ENCODE measurements at places on chromosomes 12 and 14.

DNA sequence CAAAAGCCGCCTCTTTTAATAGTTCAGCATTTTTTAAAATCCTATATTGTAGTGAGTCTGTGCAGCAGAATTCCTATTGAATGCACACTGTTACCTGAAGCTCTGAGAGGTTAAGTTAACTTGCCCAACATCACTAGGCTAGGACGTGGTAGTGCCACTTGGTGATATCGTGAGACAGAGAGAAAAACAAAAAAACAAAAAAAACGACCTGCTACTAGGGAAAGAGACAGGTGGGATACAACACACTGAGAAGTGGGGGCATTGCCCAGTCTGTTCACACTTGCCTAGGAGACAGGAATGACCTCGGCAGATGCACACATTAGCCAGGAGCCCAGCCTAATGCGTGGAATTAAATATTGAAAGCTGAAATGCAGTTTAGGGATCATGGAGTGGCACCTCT is 129.7 kb upstream of the CCND2 start:
- no peak for DNase-seq

DNA sequence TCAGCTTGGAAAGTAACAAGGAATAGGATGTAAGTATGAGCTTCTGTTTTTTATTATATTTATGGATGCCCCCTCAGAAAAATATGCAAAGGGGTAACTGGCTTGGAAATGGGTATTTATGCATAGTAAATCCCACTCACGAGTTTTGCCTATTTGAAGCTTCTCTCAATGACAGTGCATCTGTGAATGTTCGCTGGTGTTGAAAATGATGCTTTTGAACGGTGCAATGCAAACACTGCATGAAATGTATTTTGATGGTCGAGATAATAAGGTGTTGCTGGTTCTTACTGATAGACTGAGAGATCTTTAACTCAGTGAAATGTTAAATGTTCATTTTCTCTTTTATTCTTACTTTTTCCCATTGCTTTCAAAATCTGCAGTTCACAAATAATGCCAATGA is 36.0 kb upstream of the PSEN1 start:
- DNase-seq: no peak

DNA sequence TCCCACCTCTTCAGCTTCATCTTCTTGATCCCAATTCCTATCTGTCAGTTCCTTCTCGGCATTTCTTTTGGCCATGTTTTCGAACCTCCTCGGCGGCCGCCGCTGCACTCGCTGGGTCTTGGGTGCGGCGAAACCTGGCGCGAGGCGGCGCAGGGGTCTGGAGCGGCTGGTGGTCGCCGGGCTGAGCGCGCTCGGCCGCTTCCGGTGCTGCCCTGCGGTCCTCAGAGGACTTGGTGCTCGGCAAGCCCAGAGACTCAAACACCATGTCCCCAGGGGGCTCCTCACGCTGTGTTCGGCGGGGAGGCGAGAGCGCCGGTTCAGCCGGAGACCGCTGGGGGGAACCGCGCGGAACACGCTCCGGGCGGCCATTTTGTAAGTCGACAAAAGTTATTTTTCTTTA is 51.8 kb downstream of the PPP1R36 start:
- DNase-seq: no peak

DNA sequence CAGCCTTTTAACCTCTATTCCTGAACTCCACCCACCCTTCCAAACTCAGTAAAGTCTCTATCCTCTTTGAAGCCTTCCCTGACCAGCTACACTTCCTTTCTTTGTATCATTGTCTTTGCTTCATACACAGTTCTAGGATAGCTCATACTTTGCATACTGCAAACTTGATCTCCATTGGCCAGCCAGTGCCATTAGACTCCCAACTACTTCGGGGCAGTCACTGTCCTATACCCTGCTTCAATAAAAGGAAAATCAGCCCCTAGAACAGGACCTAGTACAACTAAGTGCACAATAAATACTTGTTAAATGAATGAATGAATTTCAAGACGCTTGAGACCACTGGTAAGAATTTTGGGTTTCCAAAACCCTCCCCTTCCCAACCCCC is 521 bp upstream of the PIP4K2C start:
- DNase-seq: no peak

- DNase-seq: no peak
Measured at GRCh38 chr14:88321692-88322503, 1.2 kb downstream of the KCNK10 start.

- no peak for DNase-seq
Measured at GRCh38 chr14:103177376-103177775, 54.1 kb downstream of the TNFAIP2 start.

- no peak for DNase-seq
Measured at GRCh38 chr14:101887219-101887618, 77.2 kb upstream of the DYNC1H1 start.

GRCh38 chr12:131112021-131112420 is 158.3 kb downstream of the ADGRD1 start:
- DNase-seq: no peak

GRCh38 chr12:114444422-114445279 is 38.7 kb upstream of the TBX5 start:
- DNase-seq: no peak

- no peak for DNase-seq
Measured at GRCh38 chr12:109811624-109811995, 21.6 kb downstream of the TRPV4 start.

DNA sequence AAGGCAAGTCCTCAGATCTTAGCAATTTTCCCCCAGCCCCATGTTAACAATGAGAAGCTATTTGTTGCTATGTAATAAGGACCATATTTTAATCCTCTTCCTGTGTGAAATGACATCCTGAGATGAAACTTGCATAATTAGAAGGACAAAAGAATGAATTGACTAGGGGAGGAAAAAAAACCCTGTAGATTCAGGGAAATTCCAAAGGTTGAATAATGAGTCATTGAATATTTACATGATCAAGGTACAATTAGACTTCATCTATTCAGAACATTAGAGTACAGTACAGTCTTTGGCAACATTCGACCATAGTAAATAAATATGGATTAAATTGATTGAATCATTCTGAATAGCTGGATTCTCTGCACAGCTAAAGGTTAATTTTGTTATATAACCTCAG is 9.4 kb downstream of the MYBPC1 start:
- DNase-seq: peak; percentile 24

- DNase-seq: no peak
Measured at GRCh38 chr12:99600388-99600787, 47.2 kb upstream of the GARIN6 start.

DNA sequence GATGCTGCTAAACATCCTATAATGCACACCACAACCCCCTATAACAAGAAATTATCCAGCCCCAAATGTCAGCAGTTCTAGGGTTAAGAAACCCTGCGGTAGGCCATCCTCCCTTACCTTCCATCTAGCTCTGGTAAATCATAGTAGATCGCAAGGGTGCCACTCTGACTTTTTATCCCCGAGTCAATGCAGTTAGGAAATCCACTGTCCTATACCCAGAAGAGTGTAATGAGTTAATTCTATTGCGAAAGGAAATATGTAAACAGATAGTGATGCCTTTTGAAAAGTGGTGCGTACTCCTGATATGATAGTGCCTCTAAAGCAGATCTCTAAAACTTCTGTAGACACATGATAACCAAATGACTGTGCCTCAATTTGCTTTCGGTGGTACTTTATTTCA is 29.8 kb downstream of the SCFD1 start:
- DNase-seq: no peak

DNA sequence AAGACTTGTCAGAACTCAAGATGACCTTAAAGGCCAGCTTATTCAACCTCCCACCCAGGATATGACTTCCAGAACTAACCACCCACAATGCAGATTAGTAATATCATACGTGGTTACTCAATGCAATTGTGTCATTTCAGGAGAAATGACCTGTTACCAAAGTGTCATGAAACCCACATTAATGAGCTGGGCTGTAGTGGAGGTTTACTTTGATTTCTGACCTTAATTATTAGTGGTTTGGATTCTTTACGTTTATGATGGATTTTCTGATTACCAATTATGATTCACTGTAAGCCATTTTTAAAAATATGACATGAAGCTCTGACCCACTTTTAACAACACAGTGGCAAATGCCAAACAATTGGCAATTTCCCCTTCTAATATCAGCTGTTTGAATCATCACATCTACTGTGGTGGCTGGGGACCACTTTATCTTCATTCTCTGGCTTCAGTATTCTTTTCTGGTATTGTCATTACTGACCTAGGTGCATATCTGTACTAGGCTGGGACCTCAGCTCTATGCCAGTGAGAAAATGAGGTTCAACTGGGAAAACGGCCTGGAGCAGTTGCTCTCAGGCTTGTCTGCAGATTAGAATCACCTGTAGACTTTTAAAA is 223.3 kb downstream of the RGS6 start:
- no peak for DNase-seq

All from NCI-H1048 (cell line).